ENCODE measurements at places on chromosomes 7 and 10. TPM values are rescaled to one million over a fixed set of nuclear protein-coding genes. Genes with fewer than 3 reads are reported as not detected.

The CALML5 gene
- total RNA-seq = not detected

The SP8 gene
- total RNA-seq = not detected

The AS3MT gene
- total RNA-seq = 3.2 TPM

The ITGA8 gene
- total RNA-seq = 0.04 TPM

The PTN gene
- total RNA-seq = not detected

The CHCHD3 gene
- 50.3 TPM for total RNA-seq

The STEAP1 gene
- total RNA-seq = 44.6 TPM

The NYAP1 gene
- total RNA-seq = 4.8 TPM

The TMEM178B gene
- total RNA-seq = under 0.01 TPM

The SSC4D gene
- total RNA-seq = 0.87 TPM

The CRHR2 gene
- total RNA-seq = not detected

The CACNA2D1 gene
- total RNA-seq = 1.7 TPM

The SUGCT gene
- total RNA-seq = 36.2 TPM

The EBLN1 gene
- not detected for total RNA-seq

The INA gene
- total RNA-seq = under 0.01 TPM

The MACC1 gene
- total RNA-seq = 1.4 TPM

The BTBD16 gene
- 0.15 TPM for total RNA-seq

The HTR5A gene
- total RNA-seq = not detected

The CADPS2 gene
- total RNA-seq = 3.4 TPM

The MKI67 gene
- total RNA-seq = 18.2 TPM

The ANKRD2 gene
- 1.0 TPM for total RNA-seq

The GBX1 gene
- total RNA-seq = not detected

The CYP2C8 gene
- total RNA-seq = not detected

The LRRN3 gene
- 0.16 TPM for total RNA-seq

The ANKRD1 gene
- total RNA-seq = not detected

The ZNF25 gene
- 3.2 TPM for total RNA-seq

The RELN gene
- total RNA-seq = not detected

The GOT1 gene
- 61.2 TPM for total RNA-seq

The OR2A2 gene
- not detected for total RNA-seq

The MYL10 gene
- not detected for total RNA-seq

The CAV2 gene
- total RNA-seq = 256 TPM

The OSBPL3 gene
- total RNA-seq = 16.5 TPM

All from hair follicular keratinocyte (primary cell).